ENCODE measurements at places on chromosomes 7 and 10.

DNA sequence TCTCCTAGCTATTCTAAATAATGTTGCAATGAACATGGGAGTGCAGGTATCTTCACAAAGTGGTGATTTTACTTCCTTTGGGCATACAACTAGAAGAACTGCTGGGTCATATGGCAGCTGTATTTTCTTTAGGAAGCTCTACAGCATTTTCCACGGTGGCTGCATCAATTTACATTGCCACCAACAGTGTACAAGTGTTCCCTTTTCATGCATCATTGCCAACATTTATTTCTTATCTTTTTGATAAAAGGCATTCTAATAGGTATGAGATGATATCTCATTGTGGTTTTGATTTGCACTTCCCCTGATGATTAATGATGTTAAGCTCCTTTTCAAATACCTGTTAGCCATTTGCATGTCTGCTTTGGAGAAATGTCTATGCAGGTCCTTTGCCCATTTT lies 52.6 kb downstream of the NT5C2 start:
- no peak for DNase-seq

DNA sequence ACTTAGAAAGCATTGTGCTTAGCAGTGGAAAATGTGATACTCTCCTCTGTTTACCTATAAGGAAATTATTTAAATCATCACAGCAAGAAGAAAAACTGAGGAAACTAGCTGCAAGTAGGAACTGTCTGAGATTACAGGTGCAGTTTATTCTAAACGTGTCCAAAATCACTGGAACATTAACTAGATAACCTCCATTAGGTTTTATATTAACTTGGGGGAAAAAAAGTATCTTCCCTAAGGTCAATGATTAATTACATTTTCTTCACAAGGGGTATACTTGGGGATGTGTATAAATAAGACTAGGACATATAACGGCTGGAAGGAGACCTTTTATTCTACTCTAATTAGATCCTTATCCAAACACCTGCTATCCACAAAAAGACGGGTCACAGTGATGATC lies 3.7 kb downstream of the GOT1 start:
- no peak for DNase-seq

DNA sequence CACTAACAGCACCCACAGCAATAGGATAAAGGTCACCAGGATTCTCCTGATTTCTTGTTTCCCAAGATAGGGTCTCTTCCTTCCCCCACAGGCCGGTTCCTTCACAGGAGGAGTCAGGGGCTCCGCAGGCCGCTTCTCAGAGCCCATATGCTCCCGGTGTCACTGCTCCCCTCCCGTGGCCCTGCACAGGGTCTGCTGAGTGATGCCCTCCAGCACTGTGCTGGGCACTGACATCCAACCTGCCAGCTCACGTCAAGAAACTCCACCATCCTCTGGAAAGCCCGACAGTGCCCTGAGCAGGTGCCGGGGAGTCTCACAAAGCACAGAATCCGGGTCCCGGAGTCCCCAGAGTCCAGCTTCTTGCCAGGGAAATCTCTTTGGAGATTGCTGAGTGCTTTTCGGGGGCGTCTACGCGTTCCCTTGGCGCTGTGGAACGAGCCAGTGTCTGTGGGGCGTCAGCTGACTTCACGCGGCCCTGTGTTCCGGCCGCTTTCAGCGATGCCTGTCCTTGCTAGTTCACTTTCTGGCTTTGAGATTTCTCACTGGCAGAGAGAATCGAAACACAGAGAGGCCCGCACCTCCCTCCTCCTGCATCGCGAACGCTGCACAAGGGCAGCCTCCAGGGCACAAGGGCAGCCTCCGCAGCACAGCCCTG lies 567.5 kb downstream of the DNAJB6 start:
- peak; percentile 18 for DNase-seq

DNA sequence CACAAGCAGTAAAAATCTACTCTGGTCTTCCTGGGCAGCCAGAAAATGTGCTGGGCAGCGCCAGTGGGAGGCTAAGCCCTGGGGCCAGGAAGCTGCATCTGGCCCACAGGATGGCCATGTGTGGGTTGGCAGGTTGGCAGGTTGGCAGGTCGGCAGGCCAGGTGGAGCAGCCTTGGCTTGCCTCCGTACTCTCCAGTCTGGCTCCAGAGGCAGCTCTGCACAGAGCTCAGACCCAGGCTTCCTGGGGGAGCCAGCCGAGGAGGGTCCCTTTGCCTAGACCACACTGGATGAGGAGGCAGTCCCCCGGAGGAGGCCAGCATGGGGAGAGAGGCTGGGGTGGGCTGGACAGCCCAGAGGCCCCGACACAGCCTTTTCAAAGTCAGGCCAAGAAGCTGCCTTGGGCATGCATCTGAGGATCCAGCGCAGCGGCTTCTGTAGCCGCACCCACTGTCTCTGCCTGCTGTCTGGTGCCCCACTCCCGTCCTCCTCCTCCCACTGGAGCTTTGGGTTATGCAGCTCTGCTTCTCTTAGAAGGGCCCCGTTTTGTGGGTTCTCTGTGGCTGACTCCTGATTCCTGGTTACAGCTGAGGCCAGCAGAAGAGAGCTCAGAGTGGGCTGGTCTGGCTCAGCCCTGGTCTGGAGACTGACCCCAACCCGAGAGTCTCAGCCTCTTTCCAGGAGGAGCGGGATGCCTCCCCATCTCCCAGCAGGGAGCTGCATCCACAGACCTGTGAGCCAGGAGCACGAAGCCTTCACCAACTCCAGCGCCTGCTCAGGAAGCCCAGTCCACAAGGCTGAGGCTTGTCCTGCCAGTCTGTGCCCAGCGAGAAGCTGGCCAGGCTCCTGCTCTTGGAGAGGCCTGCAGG lies 44.6 kb downstream of the CFAP46 start:
- DNase-seq, result no peak

DNA sequence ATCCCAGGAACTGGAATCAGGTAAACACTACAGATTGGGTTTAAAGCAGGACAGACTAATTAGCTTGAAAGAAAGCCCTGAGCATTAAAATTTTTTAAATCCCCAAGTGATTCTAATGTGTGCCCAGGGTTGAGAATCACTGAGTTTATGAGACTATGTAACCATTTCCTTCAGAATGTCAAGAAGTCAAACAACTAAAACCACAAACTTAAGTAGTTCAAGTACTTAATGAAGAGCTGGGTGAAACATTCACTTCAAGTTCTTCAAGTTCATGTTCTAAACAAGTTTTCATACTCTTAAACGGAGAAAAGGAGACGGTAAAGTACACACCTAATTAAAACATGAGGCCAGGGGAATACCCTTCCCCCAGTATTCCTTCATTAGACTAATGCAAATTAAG lies 28.2 kb upstream of the TLL2 start:
- DNase-seq, result no peak

DNA sequence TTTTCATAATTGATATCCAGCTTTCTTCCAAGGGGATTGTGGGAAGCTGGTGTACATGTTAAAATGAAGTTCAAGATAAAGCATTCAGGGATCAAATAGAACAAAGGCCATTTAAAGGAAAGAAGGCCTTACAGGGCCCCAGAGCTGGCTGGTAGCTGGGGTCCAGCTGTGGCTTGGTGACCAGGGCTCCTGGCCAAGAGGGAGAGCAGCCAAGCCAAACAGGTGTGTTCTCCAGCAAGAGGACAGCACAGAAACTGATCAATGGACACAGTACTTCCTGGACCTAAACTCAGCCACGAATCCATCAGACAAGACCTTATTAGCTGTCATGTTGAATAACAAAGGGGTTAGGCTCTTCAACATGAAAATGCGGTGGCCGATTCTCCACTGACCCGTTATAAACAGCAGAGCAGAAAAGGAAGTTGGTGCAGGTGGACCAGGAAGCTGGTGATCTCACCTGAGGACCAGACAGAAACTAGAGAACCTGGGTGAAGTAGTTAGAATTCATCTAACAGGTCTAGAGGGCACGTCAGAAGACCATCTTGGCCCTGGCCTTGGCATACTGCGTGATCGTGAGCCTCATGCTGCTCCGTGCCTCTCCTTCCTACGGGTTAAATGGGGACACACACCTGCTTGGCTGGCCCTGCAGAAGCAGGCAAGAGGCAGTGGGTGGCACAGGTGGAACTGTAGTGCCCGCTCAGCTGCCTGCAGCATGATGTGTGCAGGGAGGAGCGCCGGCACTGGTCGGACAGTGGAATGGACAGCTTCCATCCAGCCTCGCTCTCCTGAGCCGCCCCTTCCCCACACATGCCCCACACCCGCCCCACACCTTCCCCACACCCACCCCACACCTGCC lies 53.8 kb downstream of the PARP12 start:
- no peak for DNase-seq

GRCh38 chr10:69916118-69916517 lies 114.4 kb downstream of the COL13A1 start:
- no peak for DNase-seq

GRCh38 chr7:118352867-118353453 lies 128.5 kb downstream of the ANKRD7 start:
- no peak for DNase-seq

DNA sequence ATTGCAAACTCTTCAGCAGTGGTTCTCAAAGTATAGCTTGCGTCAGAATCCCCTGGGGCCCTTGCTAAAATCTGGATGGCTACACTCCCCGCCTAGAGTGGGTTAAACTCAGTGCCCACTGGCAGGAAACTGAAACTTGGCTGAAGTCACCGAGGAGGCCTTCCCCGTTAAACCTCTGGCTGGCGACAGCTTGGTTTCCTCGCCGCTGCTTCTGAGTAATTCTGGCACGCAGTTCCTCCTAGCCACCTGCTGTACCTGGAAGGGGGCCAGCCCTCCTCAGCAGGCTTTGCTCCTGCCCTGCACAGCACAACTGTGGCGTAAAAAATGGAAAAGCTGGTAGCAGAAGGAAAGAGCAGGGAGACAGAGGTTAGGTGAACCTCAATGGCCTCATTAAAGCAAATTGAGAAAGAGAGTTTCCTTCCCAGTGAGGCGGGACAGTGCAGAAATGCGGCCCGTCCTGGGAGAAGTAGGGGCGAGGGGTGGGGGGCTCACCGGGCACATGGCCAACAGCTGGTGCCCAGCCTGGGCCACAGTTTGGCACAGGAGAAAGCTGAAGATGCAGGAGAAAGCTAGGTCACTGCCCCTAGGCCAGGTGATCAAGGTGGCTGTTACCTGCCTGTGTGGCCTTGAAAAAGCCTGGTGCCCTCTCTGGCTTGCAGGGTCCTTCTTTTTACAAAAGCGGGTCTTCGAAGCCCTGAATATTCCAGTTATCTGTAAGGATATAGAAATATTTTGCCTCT lies 46.6 kb downstream of the ALOX5 start:
- peak; percentile 82 for DNase-seq

DNA sequence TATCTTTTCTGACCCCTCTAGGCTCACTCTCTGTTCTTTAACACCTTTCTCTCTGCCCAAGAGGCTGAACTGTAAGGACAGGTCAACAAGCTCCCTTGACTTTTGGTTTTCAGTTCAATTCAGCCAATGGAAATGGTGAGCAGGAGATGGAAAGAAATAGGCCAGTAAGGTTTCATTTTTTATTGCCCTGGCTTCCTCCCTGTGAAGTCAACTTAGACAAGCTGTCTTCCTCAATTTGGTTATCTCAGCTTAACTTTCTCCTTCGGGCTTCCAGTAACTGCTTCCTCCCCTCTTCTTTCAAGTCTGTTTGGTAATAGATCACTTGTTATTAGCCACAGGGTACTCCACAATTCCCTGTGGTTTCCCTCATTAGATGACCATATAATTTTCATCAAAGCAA lies 19.7 kb downstream of the LIPK start:
- no peak for DNase-seq

All from left forelimb (tissue), 1 donor.